ENCODE measurements at places on chromosomes 3 and 15.

DNA sequence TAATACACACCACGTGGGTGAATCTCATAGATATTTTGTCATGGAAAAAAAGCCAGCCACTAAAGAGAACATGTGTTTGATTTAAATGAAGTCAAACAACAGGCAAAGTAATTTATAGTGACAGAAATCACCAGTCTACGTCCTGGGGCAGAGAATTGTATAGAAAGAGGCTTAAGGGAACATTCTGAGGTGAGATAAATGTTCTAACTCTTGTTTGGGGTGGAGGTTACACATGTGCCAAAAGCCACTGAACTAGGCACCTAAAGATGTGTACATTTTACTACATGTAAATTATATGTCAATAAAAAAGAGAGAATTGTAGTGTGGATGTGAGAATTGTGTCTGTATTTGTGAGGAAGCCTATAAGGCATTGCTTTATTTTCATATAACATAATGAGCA is 184.9 kb downstream of the NEK10 start:
- no peak for DNase-seq

DNA sequence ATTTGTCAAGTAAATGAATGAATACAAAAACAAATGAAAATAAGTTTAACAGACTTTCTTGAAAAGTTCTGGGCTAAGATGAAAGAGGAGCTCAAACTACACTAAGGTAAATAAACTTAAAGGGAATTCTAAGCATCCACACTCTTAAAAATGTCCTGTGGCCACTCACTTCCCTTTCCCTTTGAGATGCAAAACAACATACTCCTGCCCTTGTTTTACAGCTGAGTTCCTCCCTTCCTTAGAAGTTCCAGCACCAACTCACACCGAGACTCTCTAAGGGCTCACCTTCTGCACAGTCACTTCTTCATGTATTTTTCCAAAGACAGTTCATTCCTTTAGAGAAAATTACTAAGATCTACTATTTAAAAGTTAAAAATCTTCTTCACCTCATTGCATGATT is 123.3 kb upstream of the CMC1 start:
- DNase-seq: no peak

DNA sequence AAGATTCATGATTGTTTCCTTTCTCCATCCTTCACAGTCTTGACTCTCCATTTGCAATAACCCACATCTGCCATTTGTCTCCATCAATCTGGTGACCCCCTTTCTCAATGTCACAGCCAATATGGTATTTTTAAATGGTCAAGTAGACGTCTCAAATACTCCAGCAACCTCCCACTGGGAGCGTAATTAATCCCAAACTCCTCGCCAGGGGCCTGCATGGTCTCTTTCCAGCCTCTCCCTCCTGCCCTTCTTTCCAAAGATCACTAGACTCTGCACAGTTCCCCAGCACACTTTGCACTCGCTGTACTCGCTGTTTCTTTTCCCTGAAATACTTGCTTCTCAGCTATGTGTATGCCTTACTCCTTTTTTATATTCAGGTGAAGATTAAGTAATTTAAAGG is 115.3 kb downstream of the PLCH1 start:
- DNase-seq: no peak

- no peak for DNase-seq
These were observed 234.1 kb upstream of the FEZF2 start for GRCh38 chr3:62607287-62608029.

GRCh38 chr15:89442671-89443307 is 53.6 kb downstream of the RHCG start:
- peak; percentile 75 for DNase-seq

DNA sequence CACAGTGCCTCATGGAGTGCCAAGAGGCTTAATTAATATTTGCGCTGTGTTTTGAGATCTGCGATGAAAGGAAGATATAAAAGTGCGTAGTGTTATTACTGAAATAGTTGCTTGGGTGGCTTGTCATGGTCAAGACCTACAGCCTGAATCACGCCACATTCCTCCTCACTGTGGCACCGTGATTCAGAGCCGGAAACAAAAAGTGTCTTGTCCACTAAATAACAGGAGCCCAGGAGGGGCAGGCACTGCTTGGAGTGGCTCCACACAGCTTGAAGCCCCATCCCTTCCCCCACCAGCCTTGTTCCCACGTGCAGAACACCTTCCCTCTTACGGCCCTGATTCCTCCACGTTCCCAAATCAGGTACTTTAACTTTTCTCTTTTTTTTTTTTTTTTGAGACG is 1.2 kb upstream of the LRRC15 start:
- no peak for DNase-seq

- no peak for DNase-seq
These were observed 149.3 kb downstream of the FMN1 start for GRCh38 chr15:33045066-33045810.

- DNase-seq: no peak
These were observed 10.0 kb downstream of the MYO5A start for GRCh38 chr15:52518487-52519371.
